ENCODE measurements at places on chromosomes 7 and 10. TPM values are rescaled to one million over a fixed set of nuclear protein-coding genes. Genes with fewer than 3 reads are reported as not detected.

The AKR1C4 gene
- not detected for polyA plus RNA-seq

The ASL gene
- polyA plus RNA-seq: 27.5 TPM

The OR2A1 gene
- not detected for polyA plus RNA-seq

The BAMBI gene
- 52.7 TPM for polyA plus RNA-seq

The CRHR2 gene
- polyA plus RNA-seq: 1.2 TPM

GRCh38 chr7:130118801-130119200 lies 48.5 kb downstream of the KLHDC10 start:
- DNase-seq: no peak

GRCh38 chr10:120506674-120507073 lies 49.6 kb downstream of the PLPP4 start:
- DNase-seq: no peak

- DNase-seq: no peak
Observed at GRCh38 chr10:48487244-48487643, 117.6 kb downstream of the ARHGAP22 start.

DNA sequence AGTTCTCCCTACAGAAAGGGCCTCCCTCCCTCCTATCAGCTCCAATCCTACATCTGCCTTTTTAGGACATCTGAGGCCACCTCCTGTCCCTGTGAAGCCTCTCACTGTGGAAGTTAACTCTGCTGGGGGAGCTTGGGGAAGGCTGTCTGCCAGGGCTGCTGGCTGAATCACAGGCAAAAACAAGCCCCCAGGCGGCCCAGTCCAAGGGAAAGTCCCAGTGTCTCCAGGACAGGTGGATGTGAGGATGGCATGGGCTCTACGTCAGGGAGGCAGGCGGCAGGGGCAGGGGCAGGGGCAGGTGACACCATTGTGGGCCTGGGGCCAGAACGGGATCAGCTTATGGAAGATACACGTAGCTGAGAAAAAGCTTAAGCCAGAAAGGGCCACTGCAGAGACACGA lies 240.2 kb downstream of the MAD1L1 start:
- DNase-seq: no peak

DNA sequence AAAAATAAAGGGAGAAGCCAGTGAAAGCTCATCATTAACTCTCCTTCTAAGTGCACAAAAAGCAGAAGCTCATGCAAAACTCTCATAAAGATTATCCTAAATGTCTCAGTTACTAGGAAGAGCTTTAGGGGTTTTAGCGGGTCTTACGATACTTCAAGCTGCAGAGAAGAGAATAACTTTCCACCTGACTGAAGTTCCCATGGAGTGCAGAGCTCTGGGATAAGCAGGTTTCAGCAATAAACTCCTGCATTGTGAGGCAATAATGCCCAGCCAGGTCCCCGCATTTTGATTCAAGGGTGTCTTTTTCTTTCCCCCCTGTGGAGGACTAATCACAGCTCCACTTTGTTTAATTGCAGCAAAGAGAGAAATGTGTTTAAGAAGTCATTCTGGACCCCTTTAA lies 241.9 kb upstream of the SP8 start:
- no peak for DNase-seq

GRCh38 chr7:22709857-22710256 lies 17.1 kb upstream of the IL6 start:
- DNase-seq: no peak

DNA sequence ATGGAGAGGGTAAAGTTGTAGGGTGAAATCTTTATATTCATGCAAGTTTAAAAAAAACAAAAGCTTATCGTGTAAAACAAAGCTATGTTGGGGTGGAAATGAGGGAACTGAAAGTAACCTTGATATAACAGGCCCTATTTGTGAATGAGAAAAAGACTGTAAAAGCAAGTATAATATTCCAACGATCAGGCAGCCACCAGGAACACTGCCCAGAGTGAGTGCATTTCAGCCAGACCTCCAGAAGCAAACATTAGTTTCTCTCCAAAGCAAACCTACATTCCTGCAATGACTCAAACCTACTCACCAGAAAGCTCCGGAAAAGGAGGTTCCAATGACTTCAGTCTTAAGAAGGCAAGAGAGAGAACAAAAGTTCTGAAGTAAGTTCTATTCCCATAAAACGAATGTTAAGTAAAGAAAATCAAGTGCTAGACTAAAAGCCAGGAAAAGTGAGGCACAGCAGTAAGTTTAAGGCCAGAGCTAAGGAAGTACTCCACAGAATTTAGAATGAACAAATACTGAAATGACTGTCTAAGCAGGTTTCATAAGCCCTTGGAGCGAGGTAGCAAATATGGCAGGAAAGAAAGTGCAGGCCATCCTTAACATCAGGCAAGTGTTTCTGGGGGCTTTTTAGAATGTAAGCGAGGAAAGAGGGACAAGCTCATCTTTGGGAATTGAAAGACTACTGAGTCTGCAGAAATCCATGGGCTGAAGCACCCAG lies 493.1 kb downstream of the XPNPEP1 start:
- DNase-seq: no peak

DNA sequence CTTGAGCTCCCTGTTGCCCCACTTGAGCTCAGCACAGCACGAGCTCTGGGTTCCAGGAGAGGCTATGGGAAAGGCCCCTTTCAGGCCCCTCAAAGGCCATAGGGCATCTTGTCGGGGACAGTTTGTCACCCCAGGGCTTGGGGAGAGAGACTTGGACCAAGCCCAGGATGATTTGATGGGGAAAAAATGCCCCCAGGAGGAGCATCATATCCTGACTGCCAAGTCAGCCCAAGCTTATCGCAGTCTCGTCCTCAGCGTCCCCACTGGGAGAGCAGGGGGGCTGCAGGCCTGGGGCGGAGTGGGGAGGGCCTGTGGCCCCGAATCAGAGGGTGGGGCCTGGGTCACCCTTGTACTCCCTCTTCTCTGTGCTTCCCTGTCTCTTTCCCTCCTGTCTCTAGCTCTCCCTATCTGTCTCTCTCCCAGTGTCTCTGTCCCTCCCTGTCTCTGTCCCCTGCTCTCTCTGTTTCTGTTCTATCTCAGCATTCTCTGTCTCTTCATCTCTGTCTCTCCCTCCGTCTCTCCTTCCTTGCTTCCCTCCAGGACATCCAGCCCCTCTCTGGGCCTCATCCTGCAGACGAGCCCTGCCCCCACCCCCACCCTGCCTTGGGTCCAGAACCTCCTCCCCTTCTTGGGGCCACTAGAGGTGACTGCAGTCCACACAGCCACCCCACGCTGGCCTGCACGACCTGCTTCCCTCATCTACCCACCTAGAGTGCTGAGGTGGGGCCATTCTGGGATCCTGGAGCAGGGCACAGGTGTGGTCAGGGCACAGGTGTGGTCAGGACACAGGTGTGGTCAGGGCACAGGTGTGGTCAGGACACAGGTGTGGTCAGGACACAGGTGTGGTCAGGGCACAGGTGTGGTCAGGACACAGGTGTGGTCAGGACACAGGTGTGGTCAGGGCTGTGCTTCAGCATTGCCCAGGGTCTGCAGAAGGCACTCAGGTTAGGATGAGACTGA lies 17.3 kb upstream of the GRIFIN start:
- no peak for DNase-seq

DNA sequence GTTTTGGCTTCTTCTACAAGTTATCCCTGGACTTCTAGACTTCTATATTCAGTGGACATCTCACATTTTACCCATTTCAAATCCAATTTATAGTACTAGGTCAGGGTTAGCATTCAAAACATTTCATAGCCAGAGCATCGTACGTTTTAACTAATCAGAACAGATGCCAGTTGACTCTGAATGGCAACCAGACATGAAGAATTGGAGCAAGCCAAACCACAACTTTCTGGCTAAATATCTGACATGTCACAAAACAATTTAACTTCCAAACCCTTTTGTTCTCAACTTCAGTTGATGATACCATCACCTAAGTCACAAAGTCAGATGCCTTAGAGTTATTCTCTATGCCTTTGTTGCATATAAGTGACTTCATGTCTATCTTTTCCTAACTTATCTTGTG lies 1105.7 kb downstream of the XPNPEP1 start:
- DNase-seq: no peak

DNA sequence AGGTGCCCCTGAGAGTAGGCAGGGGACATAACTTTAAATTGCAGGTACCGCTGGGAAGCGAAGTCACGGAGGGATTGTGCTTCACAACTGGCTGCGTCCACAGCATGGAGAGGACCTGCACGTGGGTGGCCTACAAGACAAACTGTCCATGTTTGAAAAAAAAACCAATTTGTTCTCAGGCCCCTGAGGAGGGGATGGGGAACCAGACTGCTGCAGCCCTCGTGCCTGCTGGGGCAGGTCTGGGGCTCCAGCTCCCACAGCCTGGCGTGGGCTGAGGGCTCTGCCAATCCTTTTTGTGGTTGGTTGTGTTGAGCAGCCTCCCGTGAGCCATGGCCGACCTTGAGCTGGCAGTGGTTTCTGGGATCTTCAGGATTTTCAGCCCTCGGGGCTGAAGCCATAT lies 9.7 kb downstream of the SFRP5 start:
- DNase-seq: no peak

- no peak for DNase-seq
Observed at GRCh38 chr10:118918116-118918515, 111.4 kb upstream of the NANOS1 start.

- DNase-seq: no peak
Observed at GRCh38 chr7:150564006-150564405, 3.2 kb upstream of the GIMAP4 start.

- no peak for DNase-seq
Observed at GRCh38 chr7:71229699-71230098, 97.8 kb downstream of the GALNT17 start.

DNA sequence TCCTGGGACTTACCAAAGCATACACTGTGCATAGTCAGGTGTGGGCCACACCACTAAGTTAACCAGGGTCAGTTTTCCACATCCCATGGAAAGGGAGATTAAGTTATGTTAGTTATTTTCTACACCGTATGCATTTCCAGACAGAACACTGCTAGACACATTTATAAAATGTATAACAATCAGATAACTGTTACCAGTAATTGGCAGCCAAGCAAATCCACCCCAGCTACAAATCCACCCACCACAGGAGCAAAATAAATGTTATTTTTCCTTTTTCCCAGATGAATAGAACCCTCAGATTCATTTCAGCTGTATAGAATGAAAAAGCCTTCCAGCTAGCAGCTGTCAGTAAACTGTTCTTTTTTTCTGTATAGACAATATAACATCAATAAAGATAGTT lies 256.9 kb upstream of the FZD1 start:
- DNase-seq: no peak

GRCh38 chr10:13219685-13220670 lies 14.2 kb downstream of the UCMA start:
- no peak for DNase-seq

GRCh38 chr10:43053825-43054224 lies 23.0 kb upstream of the RET start:
- DNase-seq: no peak

DNA sequence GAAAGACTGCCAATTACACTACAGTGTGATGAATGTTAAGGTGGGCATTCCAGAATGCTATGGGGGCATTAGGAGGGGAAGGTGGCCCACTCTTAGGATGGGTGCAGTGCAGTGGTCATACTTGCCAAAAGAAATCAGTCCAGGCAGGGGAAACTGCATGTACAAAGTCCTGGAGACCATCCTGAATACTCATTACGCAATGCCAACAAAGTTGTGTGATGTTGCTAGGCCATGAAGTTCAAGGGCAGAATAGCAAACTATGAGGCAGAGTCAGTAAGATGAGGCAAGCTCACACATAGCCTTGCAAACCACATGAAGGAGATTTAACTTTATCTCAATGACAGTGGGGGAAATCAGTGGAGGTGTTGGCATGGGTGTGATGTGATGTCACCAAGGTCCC lies 49.8 kb upstream of the SLC35B4 start:
- DNase-seq: no peak

All from heart right ventricle (tissue), 16 donors.